ENCODE measurements at places on chromosomes 12 and 14. TPM values are rescaled to one million over a fixed set of nuclear protein-coding genes. Genes with fewer than 3 reads are reported as not detected.

DNA sequence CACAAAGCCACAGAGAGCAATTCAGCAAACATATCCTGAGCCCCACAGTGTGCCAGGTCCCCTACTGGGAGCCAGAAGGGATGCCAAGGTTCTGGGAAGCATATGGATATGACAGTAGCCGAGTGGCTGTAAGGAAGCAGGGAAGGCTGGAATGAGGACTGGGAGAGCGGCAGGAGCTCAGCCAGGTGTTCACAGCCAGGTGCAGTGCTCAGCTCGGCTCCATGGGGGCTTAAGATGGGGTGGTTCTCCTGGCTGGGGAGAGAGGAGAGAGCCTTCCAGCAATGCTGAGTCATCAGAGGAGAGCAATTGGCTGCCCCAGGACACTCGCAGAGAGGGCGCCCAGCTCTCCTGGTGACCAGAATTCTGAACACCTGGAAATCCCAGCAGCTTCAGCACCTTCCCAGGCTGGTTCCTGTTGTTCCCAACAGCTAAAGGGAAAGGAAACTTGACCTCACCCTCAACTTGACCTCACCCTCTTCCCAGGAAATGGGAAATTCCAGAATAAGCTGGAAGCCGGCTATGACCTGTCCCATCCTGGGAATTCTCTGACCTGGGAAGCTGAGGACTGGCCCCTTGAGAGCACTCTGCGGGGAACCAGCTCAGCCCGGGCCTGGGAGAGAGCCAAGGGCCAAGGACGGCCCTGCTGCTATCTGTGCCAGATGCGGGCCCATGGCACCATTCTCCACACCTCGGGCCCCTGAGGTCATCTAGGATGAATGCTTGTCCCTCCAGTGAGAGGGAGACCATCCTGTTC lies 34.6 kb downstream of the SLC6A12 start:
- H3K27me3 ChIP-seq: no peaks in the 10 kb centered on the region
- no peak overlapping the region for H3K4me3 ChIP-seq
- H3K36me3 ChIP-seq: no peaks in the 10 kb centered on the region
- H3K4me1 ChIP-seq: peaks cover 9% of the 10 kb centered on the region

DNA sequence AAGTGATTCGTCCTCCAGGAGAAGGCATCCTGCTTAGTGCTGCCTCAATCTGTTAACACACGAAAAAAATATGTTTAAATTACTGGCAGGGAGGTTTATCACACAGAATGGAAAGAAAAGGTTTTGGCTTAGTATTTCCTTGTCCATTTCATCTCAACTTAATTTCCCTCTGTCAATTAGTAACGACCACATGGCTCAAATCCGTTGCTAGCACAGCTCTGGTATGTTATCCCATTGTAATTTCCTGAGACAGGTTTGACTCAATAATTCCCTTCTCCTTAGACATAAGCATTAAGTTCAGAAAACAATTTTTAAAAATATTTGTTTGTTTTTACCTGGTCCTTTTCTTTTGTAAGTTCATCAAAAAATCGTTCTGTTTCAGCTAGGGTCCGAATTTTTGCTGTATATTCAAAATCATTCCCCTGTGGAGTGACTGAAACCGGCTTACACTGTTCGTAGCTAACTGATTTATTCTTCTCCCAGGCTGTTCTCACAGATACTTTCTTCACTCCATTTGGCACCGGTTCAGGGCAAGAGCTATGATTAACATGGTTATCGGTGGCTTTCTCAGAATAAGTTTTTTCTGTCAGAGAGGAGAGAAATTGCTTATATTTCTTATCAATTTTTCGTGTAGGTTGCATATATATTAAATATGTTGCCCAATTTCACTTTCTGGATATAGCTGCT lies 10.1 kb upstream of the PITPNM2 start:
- H3K27me3 ChIP-seq: no peaks in the 10 kb centered on the region
- peaks cover 12% of the 10 kb centered on the region for H3K36me3 ChIP-seq
- H3K4me3 ChIP-seq: no peak overlapping the region
- DNase-seq: no peak
- H3K27ac ChIP-seq: no peak overlapping the region
- no peaks in the 10 kb centered on the region for H3K4me1 ChIP-seq

DNA sequence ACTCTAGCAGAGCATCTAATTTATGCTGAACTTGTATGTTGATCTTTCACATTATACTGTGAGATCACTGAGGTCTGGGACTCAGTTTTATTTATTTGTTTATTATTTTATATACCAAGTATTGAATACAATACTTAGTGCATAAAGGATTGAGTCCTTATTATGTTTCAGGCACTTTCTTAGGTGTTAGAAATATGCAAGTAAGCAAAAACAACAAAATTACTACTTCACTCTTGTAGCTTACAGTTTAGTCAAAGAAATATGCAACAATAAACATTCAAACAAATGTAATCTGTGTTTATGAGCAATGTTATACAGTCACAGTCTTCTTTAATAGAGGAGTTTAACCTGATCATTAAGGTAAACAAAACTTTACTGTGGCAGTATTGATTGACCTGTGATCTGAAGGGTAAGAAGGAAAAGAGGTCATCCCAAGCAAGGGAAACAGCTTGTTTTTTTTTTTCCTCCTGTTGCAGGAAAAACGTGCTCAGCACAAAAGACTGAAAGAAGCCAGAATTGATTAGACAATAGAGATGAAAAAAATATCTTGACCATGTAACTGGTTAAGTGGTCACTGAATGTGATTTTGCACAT lies 990.7 kb downstream of the TRHDE start:
- no peaks in the 10 kb centered on the region for H3K36me3 ChIP-seq
- H3K4me3 ChIP-seq: no peak overlapping the region
- no peak for DNase-seq
- no peaks in the 10 kb centered on the region for H3K27me3 ChIP-seq

- no peaks in the 10 kb centered on the region for H3K27me3 ChIP-seq
- H3K27ac ChIP-seq: peak overlapping the region; percentile 42
- no peaks in the 10 kb centered on the region for H3K36me3 ChIP-seq
- no peak overlapping the region for H3K4me3 ChIP-seq
These were observed 211.3 kb upstream of the KRR1 start for GRCh38 chr12:75722714-75723200.

- H3K27ac ChIP-seq: no peak overlapping the region
- no peaks in the 10 kb centered on the region for H3K4me1 ChIP-seq
- H3K27me3 ChIP-seq: peaks cover 7% of the 10 kb centered on the region
These were observed 20.8 kb downstream of the ESRRB start for GRCh38 chr14:76396714-76397187.

GRCh38 chr12:32698285-32698684 lies 19.2 kb downstream of the DNM1L start:
- H3K27ac ChIP-seq: no peak overlapping the region
- H3K4me3 ChIP-seq: no peak overlapping the region
- H3K4me1 ChIP-seq: peaks cover 4% of the 10 kb centered on the region
- no peak for DNase-seq
- peaks cover 4% of the 10 kb centered on the region for H3K36me3 ChIP-seq
- H3K27me3 ChIP-seq: no peaks in the 10 kb centered on the region

- peaks cover 10% of the 10 kb centered on the region for H3K4me1 ChIP-seq
- H3K27ac ChIP-seq: peak overlapping the region; percentile 92
- DNase-seq: peak; percentile 61
- peak overlapping the region; percentile 12 for H3K4me3 ChIP-seq
These were observed 132.0 kb upstream of the ARHGAP5 start for GRCh38 chr14:31945074-31945613.

GRCh38 chr12:119720349-119720748 lies 52.4 kb downstream of the PRKAB1 start:
- no peak overlapping the region for H3K4me3 ChIP-seq
- no peaks in the 10 kb centered on the region for H3K36me3 ChIP-seq

DNA sequence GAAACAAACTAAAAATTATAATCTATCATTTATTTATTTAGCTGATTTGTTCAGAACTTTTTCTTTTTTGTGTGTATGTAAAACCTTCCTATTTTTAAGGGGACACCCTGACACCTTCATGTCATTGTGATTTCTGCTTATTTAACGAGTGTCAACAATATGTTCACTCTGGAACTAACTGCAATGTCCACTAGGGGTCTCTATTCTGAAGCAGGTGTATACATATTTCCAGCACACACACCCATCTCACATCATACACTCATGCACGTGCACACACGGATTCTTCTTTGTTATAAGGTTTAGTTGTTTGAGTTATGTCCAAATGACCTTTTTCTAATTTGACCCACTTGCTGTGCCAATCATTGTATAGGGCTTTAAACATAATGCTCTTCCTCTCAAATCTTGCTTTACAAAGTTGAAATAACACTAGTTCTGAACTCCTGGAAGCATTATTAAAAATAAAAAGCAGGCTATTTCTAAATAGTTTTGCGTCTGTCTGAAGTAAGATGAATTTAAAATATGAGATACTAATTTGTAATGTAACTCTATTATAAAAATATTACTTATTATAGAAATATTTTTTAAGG lies 15.5 kb downstream of the E2F7 start:
- H3K4me3 ChIP-seq: no peak overlapping the region
- no peak overlapping the region for H3K27ac ChIP-seq
- no peaks in the 10 kb centered on the region for H3K27me3 ChIP-seq

DNA sequence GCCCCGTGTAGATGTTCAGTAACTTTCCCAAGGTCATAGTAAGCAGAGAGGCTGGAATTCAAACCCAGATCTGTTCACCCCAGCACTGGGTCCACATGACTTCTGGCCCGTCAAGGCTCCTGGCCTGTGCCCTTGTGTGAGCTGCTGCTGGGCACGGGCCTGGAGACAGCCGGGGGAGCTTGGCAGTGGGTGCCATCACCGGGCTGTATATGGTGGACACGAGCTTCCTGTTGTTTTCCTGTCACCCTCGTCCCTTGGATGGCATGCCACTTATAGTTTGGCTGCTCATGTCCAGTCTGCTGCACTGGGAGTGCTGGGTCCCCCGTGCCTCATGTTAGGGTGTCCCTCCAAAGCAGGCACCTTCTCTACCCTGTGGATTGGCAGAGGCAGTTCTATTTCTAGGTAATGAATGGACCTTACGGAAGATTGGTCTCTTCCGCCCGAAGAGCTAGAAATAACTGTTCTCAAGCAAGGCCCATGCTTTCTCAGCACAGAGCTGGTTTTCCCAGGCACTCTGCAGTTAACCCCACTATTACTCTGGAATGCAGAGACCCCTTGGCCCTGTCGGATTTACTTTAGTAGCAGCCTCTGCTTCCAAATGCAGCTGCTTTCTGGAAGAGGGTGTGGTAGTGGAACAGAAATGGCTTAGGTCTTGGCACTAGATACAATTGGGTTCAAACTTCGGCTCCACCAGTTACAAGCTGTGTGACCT lies 44.3 kb downstream of the ELK3 start:
- peak overlapping the region; percentile 88 for H3K27ac ChIP-seq
- peaks cover 75% of the 10 kb centered on the region for H3K4me1 ChIP-seq
- H3K36me3 ChIP-seq: no peaks in the 10 kb centered on the region
- no peaks in the 10 kb centered on the region for H3K27me3 ChIP-seq
- no peak for DNase-seq
- no peak overlapping the region for H3K4me3 ChIP-seq

DNA sequence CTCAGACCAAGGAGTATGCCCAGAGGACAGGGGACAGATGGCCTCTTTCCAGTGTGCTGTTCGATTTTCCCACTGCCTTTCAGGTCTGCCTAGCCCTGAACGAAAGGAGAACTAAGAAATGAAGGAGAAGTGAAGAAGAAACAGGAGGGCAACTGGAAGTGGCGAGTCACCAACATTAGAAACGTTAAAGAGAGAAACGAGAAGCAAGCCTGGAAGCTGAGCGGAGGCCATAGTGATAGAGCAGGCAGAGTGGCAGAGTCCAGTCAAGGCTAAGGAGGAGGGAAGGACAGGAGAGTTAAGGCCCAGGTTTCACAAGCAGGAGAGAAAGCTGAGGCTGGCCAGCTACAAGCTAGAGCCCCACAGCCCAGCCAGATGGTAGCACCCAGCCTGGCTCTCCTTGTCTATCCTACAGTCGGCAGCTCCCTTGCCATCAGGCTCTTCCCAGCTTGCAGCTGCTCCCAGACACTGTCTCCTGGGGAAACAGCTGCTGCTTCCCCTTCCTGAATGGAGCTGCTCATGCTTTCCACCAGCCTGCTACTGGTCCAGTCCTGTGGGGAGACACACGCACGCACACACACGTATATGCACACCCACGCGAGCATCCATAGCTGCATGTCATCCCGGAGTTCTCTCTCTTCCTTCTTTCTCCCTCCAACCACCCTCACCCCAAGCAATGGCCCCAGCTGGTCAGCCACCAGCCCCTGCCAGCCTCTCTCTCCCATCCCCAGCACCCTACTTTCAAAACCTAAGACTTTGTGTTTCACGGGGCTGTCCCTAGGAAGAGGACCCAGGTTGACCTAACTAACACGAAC lies 139.7 kb upstream of the CCND2 start:
- H3K4me3 ChIP-seq: no peak overlapping the region
- H3K27ac ChIP-seq: no peak overlapping the region
- DNase-seq: no peak
- H3K27me3 ChIP-seq: no peaks in the 10 kb centered on the region

DNA sequence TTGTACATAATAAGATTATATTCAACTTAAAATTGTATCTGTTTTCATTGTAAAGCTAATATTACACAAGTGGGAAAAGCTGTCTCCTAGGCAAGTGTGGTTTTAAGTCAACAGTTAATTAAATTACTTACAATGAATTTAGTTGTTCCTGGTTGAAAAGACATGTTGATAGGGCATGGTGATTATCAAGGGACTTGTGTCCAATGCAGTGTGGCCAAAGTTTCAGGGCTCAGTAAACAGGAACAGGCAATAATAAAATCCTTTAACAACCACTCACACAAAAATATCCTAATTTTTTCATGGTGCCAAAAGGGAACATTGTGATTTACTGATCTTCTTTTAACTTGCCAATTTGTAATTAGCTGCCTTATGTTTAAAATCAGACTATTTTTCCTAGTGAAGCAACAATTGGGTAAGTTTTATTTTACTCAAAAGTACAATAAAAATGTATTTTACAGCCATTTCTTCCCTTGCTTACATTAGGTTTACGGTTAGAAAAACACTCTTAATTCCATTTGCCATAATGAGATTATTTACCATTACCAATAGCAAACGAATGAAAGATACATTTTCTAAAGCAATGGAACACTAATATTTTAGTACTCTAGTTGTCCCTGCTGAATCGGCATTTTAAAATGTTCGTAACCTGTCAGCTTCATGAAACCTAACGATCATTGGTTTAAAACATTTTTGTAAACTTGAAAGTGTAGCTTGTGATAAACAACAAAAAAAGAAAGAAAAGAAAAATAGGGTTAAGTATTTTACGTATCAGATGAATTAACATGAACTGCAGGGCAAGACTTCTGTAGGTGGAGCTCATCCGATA lies 1.8 kb upstream of the WNK1 start:
- DNase-seq: no peak
- no peaks in the 10 kb centered on the region for H3K27me3 ChIP-seq
- peak overlapping the region; percentile 100 for H3K27ac ChIP-seq

DNA sequence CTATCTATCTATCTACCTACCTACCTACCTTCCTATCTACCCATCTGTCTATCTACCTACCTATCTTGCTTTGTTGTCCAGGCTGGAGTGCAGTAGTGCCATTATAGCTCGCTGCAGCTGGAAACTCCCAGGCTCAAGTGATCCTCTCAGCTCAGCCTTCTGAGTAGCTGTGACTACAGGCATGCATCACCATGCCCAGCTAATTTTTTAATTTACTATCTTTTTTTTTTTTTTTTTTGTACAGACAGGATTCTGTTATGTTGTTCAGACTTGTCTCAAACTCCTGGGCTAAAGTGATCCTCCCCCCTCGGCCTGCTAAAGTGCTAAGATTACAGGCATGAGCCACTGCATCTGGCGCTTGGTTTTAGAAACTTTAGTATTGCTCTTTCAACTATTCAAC lies 762.4 kb downstream of the SLC6A15 start:
- no peak for DNase-seq
- no peak overlapping the region for H3K4me3 ChIP-seq
- no peaks in the 10 kb centered on the region for H3K4me1 ChIP-seq
- no peak overlapping the region for H3K27ac ChIP-seq

C1RL gene
- total RNA-seq: 81.5 TPM

BICDL1 gene
- total RNA-seq: 3.2 TPM

IGF1 gene
- 6.4 TPM for total RNA-seq

OTOGL gene
- total RNA-seq: 0.41 TPM

ZFHX2 gene
- total RNA-seq: 0.20 TPM

LRRIQ1 gene
- not detected for total RNA-seq

GPRC5A gene
- 7.0 TPM for total RNA-seq

PABPN1 gene
- total RNA-seq: 60.3 TPM
